CD4-positive, alpha-beta memory T cell (primary cell): ENCODE measurements at places on chromosomes 16 and 17. TPM values are rescaled to one million over a fixed set of nuclear protein-coding genes. Genes with fewer than 3 reads are reported as not detected.

Gene SLC35G6
- total RNA-seq, result not detected

Gene SLFN11
- total RNA-seq, result 72.4 TPM

Gene DNAH2
- total RNA-seq, result not detected

Gene PLCG2
- 2.3 TPM for total RNA-seq

Gene TMIGD1
- total RNA-seq, result not detected

Gene BAIAP3
- 18.3 TPM for total RNA-seq

Gene ZFPM1
- 19.0 TPM for total RNA-seq

Gene NPIPB8
- total RNA-seq, result not detected

DNA sequence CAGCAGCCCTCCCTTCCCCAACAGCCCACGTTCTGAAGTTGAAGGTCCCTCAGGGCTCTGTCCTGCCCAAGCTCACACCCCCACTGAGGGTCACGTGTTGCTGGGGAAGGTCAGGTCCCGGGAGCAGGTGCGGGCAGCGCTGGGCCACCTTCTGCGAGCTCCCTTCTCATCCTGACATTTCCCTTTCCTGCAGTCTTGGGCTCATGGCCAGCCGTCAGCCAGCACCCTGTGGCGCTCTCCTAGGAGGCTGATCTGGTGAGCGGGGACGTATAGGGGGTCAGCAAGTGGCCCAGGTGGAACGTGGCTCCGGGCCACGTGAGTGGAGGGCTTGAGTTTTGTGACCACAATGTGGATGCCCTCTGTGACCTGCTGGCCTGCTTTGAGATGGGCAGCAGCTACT, 73.4 kb downstream of the RAP1GAP2 start:
- no peaks in the 10 kb centered on the region for H3K4me1 ChIP-seq
- no peaks in the 10 kb centered on the region for H3K27me3 ChIP-seq
- DNase-seq, result no peak
- H3K36me3 ChIP-seq, result peaks cover 13% of the 10 kb centered on the region
- no peak overlapping the region for H3K27ac ChIP-seq
- no peak overlapping the region for H3K4me3 ChIP-seq

- no peaks in the 10 kb centered on the region for H3K27me3 ChIP-seq
- H3K4me3 ChIP-seq, result no peak overlapping the region
- no peaks in the 10 kb centered on the region for H3K4me1 ChIP-seq
Measured at GRCh38 chr16:77877712-77878347, 89.5 kb downstream of the VAT1L start.

DNA sequence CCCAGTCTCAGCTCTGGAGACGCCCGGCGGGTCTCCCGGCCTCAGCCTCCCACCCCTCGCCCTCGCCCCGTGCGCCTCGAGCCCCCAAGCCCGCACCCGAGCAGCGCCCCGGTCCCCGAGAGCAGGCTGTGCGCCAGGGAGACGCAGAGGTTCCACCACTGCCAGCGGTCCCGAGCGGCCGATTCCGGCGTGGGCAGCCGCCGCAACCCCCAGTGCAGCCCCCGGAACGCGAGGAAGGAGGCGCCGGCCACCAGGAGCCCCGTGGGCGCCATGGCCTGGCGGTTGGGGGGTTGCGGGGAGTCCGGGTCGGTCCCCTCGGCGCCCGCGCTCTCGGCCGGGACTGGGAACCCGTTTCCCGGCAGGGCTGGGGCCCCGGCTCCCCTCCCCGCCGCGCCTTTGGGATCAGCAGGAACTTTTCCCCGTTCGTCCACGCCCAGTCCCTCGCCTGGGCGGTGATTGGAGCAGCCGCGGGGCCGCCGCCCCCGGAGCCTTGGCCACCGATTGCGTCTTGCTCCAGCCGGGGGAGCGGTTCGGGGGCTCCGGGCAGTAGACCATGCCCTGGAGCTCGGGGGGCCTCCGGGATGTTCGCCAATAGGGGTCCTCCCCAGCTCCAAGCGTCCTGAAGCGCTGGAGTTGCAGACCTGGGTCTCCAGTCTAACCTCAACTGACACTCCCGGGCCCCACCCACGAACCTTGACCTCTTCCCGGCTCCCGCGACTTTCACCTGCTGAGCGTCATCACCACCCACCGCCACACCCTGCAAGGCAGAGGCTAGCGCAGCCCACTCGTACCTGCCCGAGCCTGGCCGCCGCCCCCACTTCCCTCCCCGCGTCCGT, at the start of gene TLCD2:
TSS of gene TLCD2 (minus strand) at position 407 of the 836 bp plus-strand sequence. CDS start at position 272, 135 bp downstream.
- H3K27me3 ChIP-seq, result no peaks in the 10 kb centered on the region
- peak within 1 kb of the TSS; percentile 17 for H3K4me3 ChIP-seq
- no peaks in the 10 kb centered on the region for H3K36me3 ChIP-seq
- H3K27ac ChIP-seq, result peak within 1 kb of the TSS; percentile 36

GRCh38 chr17:16286947-16287562, 66.2 kb downstream of the CENPV start:
- no peak for DNase-seq
- peak overlapping the region; percentile 71 for H3K27ac ChIP-seq
- H3K4me1 ChIP-seq, result peaks cover 53% of the 10 kb centered on the region
- no peak overlapping the region for H3K4me3 ChIP-seq

DNA sequence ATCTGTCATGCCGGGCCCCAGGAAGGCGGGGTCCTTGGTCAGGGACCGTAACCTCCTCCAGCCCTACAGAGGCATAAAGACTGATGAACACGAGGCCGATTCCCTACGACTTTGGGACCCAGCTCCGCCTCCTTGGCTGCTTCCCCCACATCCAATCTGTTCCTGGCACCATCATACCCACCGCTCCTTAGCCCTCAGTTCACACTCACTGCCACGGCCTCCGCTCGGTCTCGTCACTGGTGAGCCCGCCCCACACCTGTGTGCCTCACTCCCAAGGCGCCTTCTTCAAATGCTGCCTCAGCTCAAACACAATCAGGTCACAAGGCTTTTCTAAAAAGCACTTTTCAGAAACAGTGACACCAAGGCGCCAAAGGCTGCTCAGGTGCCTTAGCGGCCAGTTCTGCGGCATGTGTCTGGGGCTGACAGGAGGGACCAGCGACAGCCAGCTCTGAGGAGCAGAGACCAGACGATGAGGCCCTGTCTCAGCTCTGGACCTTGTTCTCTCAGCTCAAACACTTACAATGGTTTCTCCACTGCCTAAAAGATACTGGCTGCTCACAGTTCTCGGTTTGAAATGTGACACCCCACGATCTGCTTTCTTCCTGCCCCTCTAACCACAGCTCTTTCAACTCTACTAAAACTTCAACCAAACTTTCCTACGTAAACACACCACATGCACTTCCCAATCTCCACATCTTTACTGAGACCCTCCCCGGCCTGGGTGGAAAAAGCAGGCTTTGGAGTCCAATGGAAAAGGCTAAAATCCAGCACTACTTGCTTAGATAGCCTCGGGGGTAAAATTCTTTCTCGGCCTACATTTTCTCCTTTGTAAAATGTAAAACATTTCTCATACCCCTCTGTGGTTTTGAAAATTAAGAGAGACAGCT, 33.2 kb downstream of the CYB5D2 start:
- H3K4me1 ChIP-seq, result peaks cover 54% of the 10 kb centered on the region
- H3K36me3 ChIP-seq, result peaks cover 49% of the 10 kb centered on the region
- H3K27ac ChIP-seq, result peak overlapping the region; percentile 74
- peak overlapping the region; percentile 47 for H3K4me3 ChIP-seq
- H3K27me3 ChIP-seq, result no peaks in the 10 kb centered on the region

- H3K27me3 ChIP-seq, result no peaks in the 10 kb centered on the region
- H3K36me3 ChIP-seq, result no peaks in the 10 kb centered on the region
- no peak for DNase-seq
- no peak overlapping the region for H3K4me3 ChIP-seq
- no peak overlapping the region for H3K27ac ChIP-seq
Measured at GRCh38 chr17:37796076-37796475, 51.2 kb upstream of the HNF1B start.

- no peaks in the 10 kb centered on the region for H3K27me3 ChIP-seq
- no peaks in the 10 kb centered on the region for H3K36me3 ChIP-seq
- no peak overlapping the region for H3K27ac ChIP-seq
- no peak for DNase-seq
- H3K4me3 ChIP-seq, result no peak overlapping the region
Measured at GRCh38 chr16:64773638-64774037, 348.2 kb downstream of the CDH11 start.

GRCh38 chr17:29587591-29587990, 1.9 kb downstream of the GIT1 start:
- DNase-seq, result no peak
- peak overlapping the region; percentile 61 for H3K4me3 ChIP-seq
- H3K27me3 ChIP-seq, result no peaks in the 10 kb centered on the region
- no peaks in the 10 kb centered on the region for H3K36me3 ChIP-seq

DNA sequence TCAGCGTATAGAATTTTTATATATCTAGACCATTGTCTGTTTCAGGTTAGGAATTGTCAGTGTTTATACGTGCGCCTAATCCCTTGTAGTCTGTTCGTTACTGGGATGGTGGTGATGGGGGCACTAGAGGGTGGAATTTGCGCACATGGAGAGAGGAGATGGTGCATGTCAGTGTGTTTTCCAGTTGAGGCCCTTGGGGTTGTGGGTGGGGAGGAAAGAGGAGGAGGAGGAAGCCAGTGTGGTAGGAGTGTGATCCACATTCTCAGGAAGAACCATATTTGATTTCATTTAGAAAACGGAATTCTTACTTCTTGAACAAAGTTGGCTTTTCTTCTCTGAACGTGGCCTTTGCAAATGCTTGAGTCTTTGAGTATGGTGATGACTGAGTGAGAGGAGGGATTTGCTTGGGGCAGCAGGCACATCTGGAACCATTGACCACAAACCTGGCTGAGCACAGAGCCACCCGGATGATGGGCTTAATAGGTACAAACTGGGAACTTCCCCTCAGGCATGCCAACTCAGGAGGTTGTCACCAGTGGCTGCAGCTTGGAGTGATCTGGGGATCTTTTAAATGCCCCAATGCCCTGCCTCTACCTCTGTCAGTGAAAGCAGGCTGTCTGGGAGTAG, 98.9 kb downstream of the PRKCB start:
- H3K4me3 ChIP-seq, result no peak overlapping the region
- peaks cover 23% of the 10 kb centered on the region for H3K4me1 ChIP-seq
- no peak for DNase-seq
- no peaks in the 10 kb centered on the region for H3K27me3 ChIP-seq

- H3K27ac ChIP-seq, result no peak overlapping the region
- no peaks in the 10 kb centered on the region for H3K27me3 ChIP-seq
- no peak for DNase-seq
- peaks cover 13% of the 10 kb centered on the region for H3K36me3 ChIP-seq
- peaks cover 22% of the 10 kb centered on the region for H3K4me1 ChIP-seq
Measured at GRCh38 chr16:31093132-31093703, 1.4 kb downstream of the VKORC1 start.

GRCh38 chr16:4868535-4868934, 21.3 kb downstream of the UBN1 start:
- H3K27me3 ChIP-seq, result no peaks in the 10 kb centered on the region
- H3K4me1 ChIP-seq, result no peaks in the 10 kb centered on the region
- peaks cover 47% of the 10 kb centered on the region for H3K36me3 ChIP-seq
- no peak overlapping the region for H3K4me3 ChIP-seq

- no peak overlapping the region for H3K4me3 ChIP-seq
- DNase-seq, result no peak
- H3K4me1 ChIP-seq, result no peaks in the 10 kb centered on the region
- H3K36me3 ChIP-seq, result no peaks in the 10 kb centered on the region
Measured at GRCh38 chr17:43854498-43854897, 7.5 kb downstream of the CD300LG start.

- H3K27ac ChIP-seq, result no peak overlapping the region
- H3K27me3 ChIP-seq, result no peaks in the 10 kb centered on the region
- no peak for DNase-seq
- peaks cover 19% of the 10 kb centered on the region for H3K4me1 ChIP-seq
Measured at GRCh38 chr17:82018152-82018988, 4.3 kb downstream of the CENPX start.

DNA sequence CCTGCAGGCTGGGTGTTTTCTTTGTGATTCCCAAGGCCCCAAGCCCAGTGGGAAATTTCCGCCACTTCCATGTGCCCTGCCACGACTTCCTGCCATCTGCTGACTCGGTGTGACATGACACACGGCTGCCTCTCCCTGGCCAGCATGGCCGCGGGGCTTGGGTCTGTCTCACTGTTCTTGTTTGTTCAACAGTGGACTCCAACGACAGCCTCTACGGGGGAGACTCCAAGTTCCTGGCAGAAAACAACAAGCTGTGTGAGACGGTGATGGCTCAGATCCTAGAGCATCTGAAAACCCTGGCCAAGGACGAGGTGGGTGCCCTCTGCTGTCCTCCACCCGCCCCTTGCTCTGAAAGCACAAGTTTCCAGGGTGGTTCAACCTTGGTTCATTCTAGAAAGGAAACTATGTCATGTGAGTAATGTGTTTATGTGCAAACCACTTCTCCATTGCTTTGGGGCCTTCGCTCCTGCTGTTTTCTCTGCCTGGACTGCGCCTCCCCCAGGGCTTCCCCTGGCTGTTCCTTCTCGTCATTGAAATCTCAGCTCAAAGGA, 26.8 kb downstream of the KNOP1 start:
- DNase-seq, result no peak
- peaks cover 37% of the 10 kb centered on the region for H3K4me1 ChIP-seq
- H3K27me3 ChIP-seq, result no peaks in the 10 kb centered on the region
- peaks cover 4% of the 10 kb centered on the region for H3K36me3 ChIP-seq

- H3K27me3 ChIP-seq, result peaks cover 8% of the 10 kb centered on the region
- no peaks in the 10 kb centered on the region for H3K36me3 ChIP-seq
- H3K27ac ChIP-seq, result no peak overlapping the region
- H3K4me1 ChIP-seq, result peaks cover 22% of the 10 kb centered on the region
- DNase-seq, result no peak
Measured at GRCh38 chr17:1630662-1631061, 2.0 kb upstream of the SLC43A2 start.

DNA sequence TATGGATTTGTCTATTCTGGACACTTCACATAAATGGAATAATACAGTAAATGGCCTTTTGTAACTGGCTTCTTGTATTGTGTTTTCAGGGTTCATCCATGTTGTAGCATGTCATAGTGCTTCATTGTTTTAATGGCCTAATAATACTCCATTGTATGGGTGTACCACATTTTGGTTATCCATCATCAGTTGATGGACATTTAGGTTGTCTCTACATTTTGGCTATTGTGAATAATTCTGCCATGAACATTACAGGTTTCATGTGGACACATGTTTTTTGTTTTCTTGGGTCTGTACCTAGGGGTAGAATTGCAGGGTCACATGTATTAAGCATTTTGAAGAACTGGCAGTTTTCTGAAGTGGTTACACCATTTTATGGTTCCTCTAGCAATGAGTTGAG, 223.5 kb upstream of the CACNG5 start:
- no peak overlapping the region for H3K27ac ChIP-seq
- DNase-seq, result no peak
- no peaks in the 10 kb centered on the region for H3K27me3 ChIP-seq
- no peaks in the 10 kb centered on the region for H3K4me1 ChIP-seq

- H3K36me3 ChIP-seq, result peaks cover 42% of the 10 kb centered on the region
- H3K27me3 ChIP-seq, result no peaks in the 10 kb centered on the region
- H3K4me3 ChIP-seq, result no peak overlapping the region
Measured at GRCh38 chr16:69150146-69150865, 17.9 kb downstream of the UTP4 start.

GRCh38 chr16:63216696-63217423, 1180.6 kb upstream of the CDH8 start:
- H3K36me3 ChIP-seq, result no peaks in the 10 kb centered on the region
- no peaks in the 10 kb centered on the region for H3K4me1 ChIP-seq
- no peak overlapping the region for H3K4me3 ChIP-seq
- H3K27me3 ChIP-seq, result no peaks in the 10 kb centered on the region
- no peak for DNase-seq

- no peak for DNase-seq
- no peak overlapping the region for H3K4me3 ChIP-seq
- no peak overlapping the region for H3K27ac ChIP-seq
- H3K36me3 ChIP-seq, result no peaks in the 10 kb centered on the region
Measured at GRCh38 chr17:35183332-35183731, 10.9 kb downstream of the SLC35G3 start.
